ENCODE measurements at places on chromosomes 7 and 10. TPM values are rescaled to one million over a fixed set of nuclear protein-coding genes. Genes with fewer than 3 reads are reported as not detected.

GRCh38 chr7:22633954-22634474 is 93.0 kb upstream of the IL6 start:
- no peaks in the 10 kb centered on the region for H3K27me3 ChIP-seq
- H3K4me1 ChIP-seq = peaks cover 8% of the 10 kb centered on the region
- no peak for DNase-seq
- H3K4me3 ChIP-seq = no peak overlapping the region
- no peaks in the 10 kb centered on the region for H3K36me3 ChIP-seq
- H3K27ac ChIP-seq = peak overlapping the region; percentile 61

The LIPM gene
- not detected for polyA plus RNA-seq

DNA sequence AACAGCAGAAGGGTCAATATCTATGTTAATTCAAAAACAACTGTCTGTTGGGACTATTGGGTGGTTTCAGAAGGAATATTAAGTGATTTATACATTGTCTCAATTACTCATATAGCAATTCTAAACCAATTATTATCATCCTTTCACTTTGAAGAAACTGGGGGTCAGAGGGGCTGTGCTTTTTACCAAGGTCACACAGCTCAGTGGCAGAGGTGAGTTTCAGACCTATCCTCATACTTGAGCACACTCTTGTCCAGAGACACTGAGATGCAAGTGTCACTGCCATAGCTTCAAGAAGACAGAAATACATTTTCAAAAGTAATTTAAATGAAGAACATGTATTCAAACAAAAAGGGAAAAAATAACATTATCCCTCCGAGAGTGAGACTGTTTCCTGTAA is 195.3 kb downstream of the ARL4A start:
- H3K4me3 ChIP-seq = no peak overlapping the region
- peaks cover 3% of the 10 kb centered on the region for H3K4me1 ChIP-seq
- no peak overlapping the region for H3K27ac ChIP-seq
- no peaks in the 10 kb centered on the region for H3K27me3 ChIP-seq
- H3K36me3 ChIP-seq = no peaks in the 10 kb centered on the region

DNA sequence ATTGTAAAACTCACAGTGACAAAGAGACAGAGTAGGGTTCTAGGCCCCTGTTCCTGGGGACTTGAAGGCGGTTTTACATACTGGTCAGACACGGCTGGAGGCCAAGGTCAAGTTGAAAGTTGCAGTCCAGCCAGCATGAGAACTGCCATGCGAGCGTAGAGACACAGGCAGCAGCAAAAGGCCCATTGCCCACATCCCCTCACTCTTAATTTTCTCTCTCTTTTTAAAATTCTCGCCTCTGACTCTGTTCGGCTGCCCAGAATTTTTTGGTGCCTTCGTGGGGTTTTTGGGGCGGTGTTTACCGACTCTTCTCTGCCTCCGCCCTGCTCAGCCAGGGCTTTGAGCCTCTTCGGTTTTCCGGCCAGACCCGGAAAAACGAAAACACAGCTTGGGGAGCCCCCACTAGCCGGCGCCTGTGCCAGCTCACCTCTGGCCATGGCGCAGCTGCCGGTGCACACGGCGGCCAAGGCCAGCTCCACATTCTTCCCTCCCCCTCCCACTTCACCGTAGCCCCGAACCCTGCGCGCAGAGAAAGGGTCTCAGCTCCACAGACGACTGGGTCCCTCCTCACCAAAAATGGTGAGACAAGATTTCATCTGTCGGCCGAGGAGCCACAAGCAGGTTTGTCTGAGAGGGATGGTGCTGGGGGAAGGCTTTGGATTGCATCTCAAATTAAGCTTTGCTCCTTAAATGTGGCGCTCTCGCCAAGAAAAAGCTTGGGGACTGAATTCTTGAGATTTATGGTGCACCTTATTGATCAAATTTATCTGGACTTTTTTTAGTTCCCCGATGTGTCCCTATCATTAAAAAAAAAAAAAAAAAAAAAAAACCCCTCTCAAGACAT is 2.3 kb upstream of the HOXA13 start:
- H3K4me1 ChIP-seq = peaks cover 2% of the 10 kb centered on the region
- no peak overlapping the region for H3K4me3 ChIP-seq
- no peaks in the 10 kb centered on the region for H3K36me3 ChIP-seq
- no peak for DNase-seq
- peaks cover 96% of the 10 kb centered on the region for H3K27me3 ChIP-seq
- H3K27ac ChIP-seq = no peak overlapping the region

DNA sequence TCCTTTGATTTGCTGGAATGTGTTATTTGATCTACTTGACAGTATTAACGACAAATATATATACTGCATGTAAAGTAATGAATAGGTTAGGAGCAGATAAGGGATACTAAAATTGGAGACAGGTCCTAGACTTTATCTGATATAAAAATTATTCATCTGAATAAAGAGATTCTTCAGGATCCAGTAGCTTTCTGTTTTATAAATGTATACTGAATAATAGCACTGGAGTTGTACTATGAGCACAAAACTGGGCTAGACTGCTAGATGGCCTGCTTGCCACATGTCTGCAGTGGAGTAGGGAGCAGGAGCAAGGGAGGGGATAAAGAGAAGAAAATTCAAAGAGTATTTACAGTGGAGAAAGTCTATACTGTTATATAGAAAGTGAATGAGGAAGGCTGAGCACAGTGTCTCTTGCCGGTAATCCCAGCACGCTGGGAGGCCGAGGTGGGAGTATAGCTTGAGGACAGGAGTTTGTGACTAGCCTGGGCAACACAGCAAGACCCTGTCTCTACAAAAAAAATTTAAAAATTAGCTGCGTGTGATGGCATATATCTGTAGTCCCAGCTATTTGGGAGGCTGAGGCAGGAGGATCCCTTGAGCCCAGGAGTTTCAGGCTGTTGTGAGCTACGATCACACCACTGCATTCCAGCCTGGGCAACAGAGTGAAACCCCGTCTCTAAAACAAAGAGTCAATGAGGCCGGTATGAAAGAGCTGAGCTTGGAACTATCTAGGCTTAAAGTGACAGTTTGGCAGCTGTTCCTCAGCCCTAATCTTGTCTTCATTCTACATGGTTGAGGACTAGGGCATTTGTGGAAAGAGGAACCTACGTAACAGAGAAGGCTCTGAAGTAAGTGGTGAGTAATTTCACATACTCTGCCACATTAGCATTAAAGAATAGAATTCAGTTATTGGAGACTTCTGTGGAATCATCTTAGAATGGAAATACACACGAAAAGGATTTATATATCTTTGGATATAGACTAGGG is 41.8 kb downstream of the CD36 start:
- H3K36me3 ChIP-seq = no peaks in the 10 kb centered on the region
- no peak overlapping the region for H3K4me3 ChIP-seq
- no peaks in the 10 kb centered on the region for H3K4me1 ChIP-seq
- H3K27me3 ChIP-seq = no peaks in the 10 kb centered on the region
- DNase-seq = no peak

GRCh38 chr7:130831817-130832481 is 97.9 kb upstream of the KLF14 start:
- H3K36me3 ChIP-seq = no peaks in the 10 kb centered on the region
- no peak overlapping the region for H3K4me3 ChIP-seq
- no peak overlapping the region for H3K27ac ChIP-seq

- no peak overlapping the region for H3K27ac ChIP-seq
- no peak overlapping the region for H3K4me3 ChIP-seq
- H3K27me3 ChIP-seq = no peaks in the 10 kb centered on the region
Observed at GRCh38 chr7:153835103-153835502, 217.1 kb upstream of the DPP6 start.

GRCh38 chr10:5977471-5978229 is at the start of gene IL15RA:
IL15RA (minus strand) TSS chr10:5977543; CDS start chr10:5977492, 51 bp downstream.
- peak within 1 kb of the TSS; percentile 68 for H3K4me3 ChIP-seq
- peaks cover 3% of the 10 kb centered on the region for H3K4me1 ChIP-seq
- DNase-seq = peak; percentile 72
- H3K36me3 ChIP-seq = no peaks in the 10 kb centered on the region
- peak within 1 kb of the TSS; percentile 61 for H3K27ac ChIP-seq
- H3K27me3 ChIP-seq = no peaks in the 10 kb centered on the region

DNA sequence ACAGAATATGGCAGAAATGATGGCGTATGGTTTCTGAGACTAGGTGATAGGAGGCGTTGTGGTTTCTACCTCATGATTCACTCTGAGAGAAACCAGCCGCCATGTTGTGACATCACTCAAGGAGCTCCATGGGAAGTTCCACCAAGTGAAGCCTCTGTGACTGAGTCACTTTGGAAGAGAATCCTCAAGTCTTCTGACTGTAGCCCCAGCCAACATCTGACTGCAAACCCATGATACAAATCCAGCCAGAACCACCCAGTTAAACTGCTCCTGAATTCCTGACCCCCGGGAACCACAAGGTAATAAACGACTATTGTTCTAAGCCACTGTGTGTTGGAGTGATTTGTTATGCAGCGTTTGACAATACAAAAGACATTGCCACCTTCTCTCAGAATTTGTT is 91.1 kb upstream of the CARD11 start:
- no peaks in the 10 kb centered on the region for H3K4me1 ChIP-seq
- H3K36me3 ChIP-seq = no peaks in the 10 kb centered on the region
- H3K27me3 ChIP-seq = peaks cover 2% of the 10 kb centered on the region
- H3K27ac ChIP-seq = no peak overlapping the region
- no peak for DNase-seq

The SEMA3E gene
- 0.42 TPM for polyA plus RNA-seq

The TIMM23B gene
- 12.9 TPM for polyA plus RNA-seq

DNA sequence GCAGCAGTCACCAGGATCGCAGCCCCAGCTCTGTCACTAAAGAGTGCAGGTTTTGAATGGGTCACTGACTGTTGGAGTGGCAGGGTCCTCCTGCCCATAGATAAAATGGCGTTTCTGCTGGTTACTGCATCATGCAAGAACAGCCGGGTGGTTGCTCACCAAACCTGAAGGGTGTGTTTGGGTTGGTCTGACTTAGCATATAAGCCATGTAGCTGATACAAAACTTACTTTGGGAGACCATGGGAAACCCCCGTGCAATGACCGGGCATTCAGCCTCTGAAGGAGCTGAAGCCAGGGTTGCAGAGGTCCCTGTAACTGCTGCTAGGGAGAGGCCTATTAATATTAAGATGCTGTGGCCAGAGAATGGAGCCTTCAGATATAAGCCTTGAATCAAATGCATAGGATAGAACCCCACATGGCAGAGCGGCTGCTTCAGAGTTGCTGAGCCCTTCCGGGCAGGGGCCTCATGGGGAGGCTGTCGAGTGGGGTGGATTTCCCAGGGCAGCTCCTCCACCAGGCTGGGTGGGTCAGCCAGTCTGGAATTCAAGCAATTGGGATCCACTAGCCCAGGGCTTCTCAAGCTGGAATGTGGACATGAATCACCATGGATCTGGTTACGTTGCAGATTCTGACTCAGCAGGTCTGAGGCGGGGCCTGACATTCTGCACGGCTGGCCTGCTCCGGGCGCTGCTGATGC is 70.9 kb upstream of the CTBP2 start:
- no peaks in the 10 kb centered on the region for H3K27me3 ChIP-seq
- H3K4me1 ChIP-seq = peaks cover 12% of the 10 kb centered on the region
- DNase-seq = peak; percentile 98
- no peaks in the 10 kb centered on the region for H3K36me3 ChIP-seq
- peak overlapping the region; percentile 46 for H3K27ac ChIP-seq

The HTR5A gene
- polyA plus RNA-seq = not detected

The C10orf88 gene
- 4.0 TPM for polyA plus RNA-seq

- no peak overlapping the region for H3K27ac ChIP-seq
- peaks cover 4% of the 10 kb centered on the region for H3K4me1 ChIP-seq
- peaks cover 6% of the 10 kb centered on the region for H3K27me3 ChIP-seq
- H3K4me3 ChIP-seq = no peak overlapping the region
- DNase-seq = peak; percentile 30
Observed at GRCh38 chr7:43481902-43482678, 100.8 kb upstream of the STK17A start.

DNA sequence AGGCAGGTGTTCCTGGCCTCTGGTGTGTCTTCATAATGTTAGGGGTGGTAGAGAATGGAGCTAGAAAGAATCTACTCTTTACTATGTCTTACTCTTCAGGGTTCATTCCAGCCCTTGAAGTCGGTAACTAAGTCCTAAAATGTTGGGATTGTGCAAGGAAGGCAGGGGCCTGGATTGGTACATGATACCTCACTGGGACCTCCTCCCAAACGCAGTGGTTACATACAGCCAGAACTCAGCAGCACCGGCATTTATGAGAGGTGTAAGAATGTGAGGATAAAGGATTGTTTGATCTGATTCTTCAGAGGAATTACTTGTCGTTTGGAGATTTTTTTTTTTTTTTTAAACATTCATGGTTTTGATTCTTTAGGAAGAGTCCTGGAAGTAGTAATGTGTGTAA is 6.9 kb downstream of the COMTD1 start:
- no peaks in the 10 kb centered on the region for H3K27me3 ChIP-seq
- no peak for DNase-seq
- peaks cover 28% of the 10 kb centered on the region for H3K4me1 ChIP-seq
- H3K4me3 ChIP-seq = no peak overlapping the region
- H3K36me3 ChIP-seq = peaks cover 36% of the 10 kb centered on the region

The SPDYE8 gene
- polyA plus RNA-seq = not detected

GRCh38 chr10:86205306-86206239 is 161.0 kb downstream of the GRID1 start:
- H3K4me3 ChIP-seq = no peak overlapping the region
- no peak overlapping the region for H3K27ac ChIP-seq
- DNase-seq = no peak

DNA sequence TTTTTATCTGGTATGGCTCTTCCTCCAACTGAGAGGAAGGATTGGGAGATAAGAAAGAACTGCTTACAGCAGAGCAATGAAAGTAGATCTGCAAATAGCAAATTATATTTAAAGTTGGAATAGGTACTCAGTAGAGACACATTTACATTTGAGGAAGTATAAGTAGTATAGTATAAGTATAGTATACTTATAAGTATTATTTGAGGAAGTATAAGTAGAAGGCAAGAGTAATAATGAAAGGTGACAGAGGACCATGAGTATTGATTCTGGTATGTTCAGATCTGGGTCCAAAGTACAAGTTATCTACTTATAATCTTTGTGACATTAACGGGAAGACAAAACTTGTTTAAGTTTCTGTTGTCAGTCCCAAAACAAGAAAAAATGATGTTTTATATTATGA is 527.6 kb upstream of the SORCS1 start:
- H3K27ac ChIP-seq = no peak overlapping the region
- H3K4me1 ChIP-seq = no peaks in the 10 kb centered on the region
- DNase-seq = no peak
- no peaks in the 10 kb centered on the region for H3K27me3 ChIP-seq
- H3K4me3 ChIP-seq = no peak overlapping the region
- H3K36me3 ChIP-seq = no peaks in the 10 kb centered on the region

The SUPV3L1 gene
- polyA plus RNA-seq = 26.5 TPM

GRCh38 chr10:113045147-113046055 is 95.4 kb downstream of the TCF7L2 start:
- no peak overlapping the region for H3K4me3 ChIP-seq
- peaks cover 24% of the 10 kb centered on the region for H3K4me1 ChIP-seq
- no peaks in the 10 kb centered on the region for H3K27me3 ChIP-seq
- H3K27ac ChIP-seq = no peak overlapping the region
